ENCODE measurements at places on chromosomes 5 and 9. TPM values are rescaled to one million over a fixed set of nuclear protein-coding genes. Genes with fewer than 3 reads are reported as not detected.

Gene PLAC8L1
- total RNA-seq: 0.58 TPM

Gene EDIL3
- total RNA-seq: not detected

Gene CSF2
- not detected for total RNA-seq

Gene VCAN
- 0.09 TPM for total RNA-seq

Gene KCNIP1
- not detected for total RNA-seq

Gene CMBL
- 1.5 TPM for total RNA-seq

Gene MOB3B
- total RNA-seq: 0.53 TPM

Gene NLN
- 2.3 TPM for total RNA-seq

Gene SPINK4
- total RNA-seq: not detected

Gene PAEP
- total RNA-seq: not detected

Gene PCDH1
- total RNA-seq: not detected

Gene C9
- not detected for total RNA-seq

Gene LCN12
- total RNA-seq: 0.72 TPM

Gene SLC6A18
- total RNA-seq: not detected

Gene ACTBL2
- not detected for total RNA-seq
